ENCODE measurements at places on chromosomes 12 and 14.

- no peak for DNase-seq
These were observed 19.4 kb downstream of the UTP20 start for GRCh38 chr12:101299346-101299745.

DNA sequence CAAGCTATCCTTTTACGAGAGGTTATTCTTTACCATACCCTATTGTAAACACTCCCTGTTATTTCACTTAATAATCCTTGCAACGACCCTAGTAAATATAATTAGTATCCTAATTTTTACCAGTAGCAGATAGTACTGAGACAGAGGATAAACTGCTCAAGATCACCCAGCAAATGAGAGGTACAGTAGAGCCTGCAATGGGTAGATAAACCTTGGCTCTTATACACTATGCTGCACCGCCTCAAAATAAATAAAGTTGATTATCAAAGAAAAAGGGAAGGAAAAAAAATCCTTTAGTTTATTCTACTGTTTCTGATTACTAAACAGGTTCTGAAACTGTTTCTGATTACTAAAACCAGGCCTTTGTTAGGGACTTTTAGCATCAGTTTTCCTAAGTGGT, 22.5 kb downstream of the YBX3 start:
- no peak for DNase-seq

DNA sequence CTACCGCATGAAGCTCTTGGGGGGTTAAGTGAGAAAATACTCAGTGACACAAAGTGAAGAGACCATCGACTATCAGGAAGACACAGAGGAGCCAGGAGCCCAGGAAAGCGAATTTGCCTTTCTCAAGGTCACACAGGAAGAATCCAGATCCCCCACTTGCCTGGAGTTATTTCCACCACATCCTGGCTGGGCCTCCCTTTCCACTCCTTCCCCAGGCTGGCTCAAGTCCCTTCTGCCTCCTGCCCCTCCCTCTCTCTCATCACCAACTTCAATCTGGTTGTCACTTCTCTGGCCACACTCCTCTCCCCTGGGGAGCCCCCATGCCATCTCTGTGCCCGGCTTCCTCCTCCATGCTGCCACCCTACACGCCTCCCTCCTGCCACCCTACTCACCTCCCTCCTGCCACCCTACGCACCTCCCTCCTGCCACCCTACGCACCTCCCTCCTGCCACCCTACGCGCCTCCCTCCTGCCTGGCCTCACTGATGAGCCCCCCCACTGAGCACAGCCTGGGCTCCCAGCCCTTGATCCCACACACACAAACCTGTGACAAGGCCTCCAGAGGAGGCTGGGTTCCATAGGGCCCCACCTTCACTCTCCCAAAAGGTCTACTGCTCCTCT, 6.3 kb downstream of the SCNN1A start:
- no peak for DNase-seq

DNA sequence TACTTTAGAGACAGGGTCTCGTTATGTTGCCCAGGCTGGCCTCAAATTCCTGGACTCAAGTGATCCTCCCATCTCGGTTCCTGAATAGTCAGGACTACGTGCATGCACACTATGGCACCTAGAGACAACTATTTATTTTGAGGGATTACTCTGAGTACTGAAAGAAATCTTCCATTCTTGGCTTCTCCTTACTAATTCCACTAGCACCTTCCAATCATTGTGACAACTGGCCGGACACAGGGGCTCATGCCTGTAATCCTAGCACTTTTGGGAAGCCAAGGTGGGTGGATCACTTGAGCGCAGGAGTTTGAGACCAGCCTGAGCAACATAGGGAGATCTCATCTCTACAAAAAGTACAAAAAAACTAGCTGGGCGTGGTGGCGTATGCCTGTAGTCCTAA, 42.1 kb upstream of the MTERF2 start:
- no peak for DNase-seq
